ENCODE measurements at places on chromosomes 16 and 17. TPM values are rescaled to one million over a fixed set of nuclear protein-coding genes. Genes with fewer than 3 reads are reported as not detected.
A peak's percentile ranks its signal among the peaks of the same experiment; 100 is the strongest.

C16orf92 gene
- total RNA-seq, result not detected

SLC35G6 gene
- not detected for total RNA-seq

KATNB1 gene
- 50.9 TPM for total RNA-seq

NGFR gene
- not detected for total RNA-seq

GRCh38 chr16:12961626-12962025 is 60.2 kb downstream of the SHISA9 start:
- DNase-seq, result no peak

DNA sequence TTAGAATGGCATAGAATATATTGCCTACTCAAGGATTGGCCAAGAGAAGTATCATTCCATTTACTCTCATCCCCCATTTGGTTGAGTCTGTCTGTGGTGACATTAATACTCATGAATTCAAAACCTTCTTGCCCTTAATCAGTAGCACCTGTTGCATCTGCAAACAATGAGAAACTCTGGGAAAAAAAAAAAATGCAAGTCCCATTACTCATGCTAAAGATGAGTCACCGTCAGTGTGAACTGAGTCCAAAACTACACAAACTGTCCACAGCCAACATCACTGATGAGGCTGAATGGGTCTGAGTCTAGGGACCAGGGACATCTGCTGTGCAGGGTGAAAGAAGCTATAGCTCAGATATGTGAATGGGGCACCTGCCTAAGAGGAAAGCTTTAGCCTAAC is 96.9 kb upstream of the ADAMTS18 start:
- DNase-seq, result peak; percentile 61

DNA sequence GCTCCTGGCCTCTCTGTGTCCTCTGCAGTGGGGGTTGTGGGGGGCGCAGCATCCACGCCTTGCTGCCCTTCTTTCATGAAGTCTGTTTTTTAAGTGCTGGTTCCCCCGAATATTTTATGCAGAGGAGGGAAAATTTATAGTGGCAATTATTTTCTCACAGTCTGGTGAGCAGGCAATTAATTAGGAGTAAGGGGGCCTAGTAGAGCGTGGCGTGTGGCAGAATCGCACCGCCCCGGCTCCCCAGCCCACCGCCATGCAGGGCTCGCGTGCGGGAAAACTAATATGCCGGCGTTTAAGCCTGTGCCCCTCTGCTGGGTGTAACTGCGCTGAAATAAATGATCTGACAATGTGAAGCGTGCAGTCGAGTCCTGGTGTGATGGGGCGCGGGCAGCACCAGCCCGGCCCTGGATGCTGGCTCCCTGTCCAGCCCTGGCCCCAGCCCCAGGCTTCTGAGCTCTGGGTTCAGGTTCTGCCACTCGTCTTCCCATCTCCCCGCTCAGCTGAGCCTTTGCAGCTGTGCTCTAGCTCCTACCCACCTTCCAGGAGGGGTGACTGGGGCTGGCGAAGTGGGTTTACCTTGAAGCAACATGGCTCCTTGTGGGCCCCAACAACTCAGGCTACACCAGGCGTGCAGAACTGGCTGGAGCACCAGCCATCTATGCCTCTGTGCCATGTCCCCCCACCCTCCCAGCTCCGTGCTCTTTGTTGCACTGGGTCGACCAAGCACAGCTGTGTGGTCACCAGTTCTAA is 13.8 kb downstream of the ENGASE start:
- DNase-seq, result no peak

- DNase-seq, result no peak
Observed at GRCh38 chr17:73600103-73600871, 44.0 kb downstream of the SDK2 start.

GRCh38 chr16:76297941-76298340 is 20.7 kb downstream of the CNTNAP4 start:
- DNase-seq, result no peak

- no peak for DNase-seq
Observed at GRCh38 chr16:61797296-61797795, 238.9 kb downstream of the CDH8 start.

DNA sequence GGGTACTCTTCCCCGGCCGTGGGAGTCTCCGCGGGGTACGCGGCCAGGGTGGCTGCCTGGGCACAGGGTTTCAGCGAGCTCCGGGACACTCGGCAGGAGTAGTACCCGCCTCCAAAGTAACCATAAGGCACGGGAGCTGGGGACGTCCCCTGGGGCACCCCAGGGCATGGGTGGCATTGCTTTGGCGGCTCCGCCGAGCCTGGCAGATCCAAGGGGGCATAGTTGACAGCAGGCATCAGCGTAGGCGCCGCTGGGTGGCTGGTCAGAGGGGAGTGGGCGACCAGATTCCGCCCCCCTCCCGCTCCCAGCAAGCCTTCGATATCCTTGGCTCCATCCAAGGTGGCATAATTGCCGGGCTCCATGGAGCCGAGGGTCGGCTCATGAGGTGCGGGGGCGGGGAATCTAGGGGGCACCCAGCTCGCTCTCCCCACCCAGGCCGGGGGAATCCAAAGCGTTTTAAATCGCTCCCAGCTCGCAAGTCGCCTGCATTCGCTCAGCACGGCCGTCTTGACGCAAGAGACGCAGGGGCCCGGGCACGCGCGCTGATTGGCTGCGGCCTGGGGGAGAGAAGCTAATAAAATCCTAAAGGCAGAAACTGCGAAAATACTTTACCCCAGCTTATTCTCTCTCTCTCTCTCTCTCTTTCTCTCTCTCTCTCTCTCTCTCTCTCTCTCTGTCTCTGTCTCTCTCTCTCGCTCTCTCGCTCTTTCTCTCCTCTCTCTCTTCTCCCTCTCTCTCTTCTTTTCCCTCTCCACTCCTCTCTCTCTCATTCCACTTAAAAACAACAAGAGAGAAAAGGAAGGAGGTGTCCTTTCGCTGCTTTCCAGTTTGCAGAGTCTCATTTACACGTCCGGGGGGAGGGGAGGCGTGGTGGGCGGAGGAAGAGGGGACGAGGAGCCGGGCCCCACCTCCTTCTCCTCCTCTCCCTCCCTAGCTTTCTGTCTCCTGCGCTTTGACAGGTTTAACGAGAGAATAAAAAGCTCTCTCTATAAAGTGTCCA is at the start of gene HOXB13:
Gene HOXB13 (minus strand): TSS at position 519 of the 1,000 bp plus-strand sequence. CDS start 157 bp downstream, at position 362.
- DNase-seq, result peak; percentile 94

GRCh38 chr16:27759967-27760788 is 210.2 kb downstream of the KATNIP start:
- DNase-seq, result no peak

GRCh38 chr17:14298947-14299279 is 2.0 kb upstream of the HS3ST3B1 start:
- no peak for DNase-seq

DNA sequence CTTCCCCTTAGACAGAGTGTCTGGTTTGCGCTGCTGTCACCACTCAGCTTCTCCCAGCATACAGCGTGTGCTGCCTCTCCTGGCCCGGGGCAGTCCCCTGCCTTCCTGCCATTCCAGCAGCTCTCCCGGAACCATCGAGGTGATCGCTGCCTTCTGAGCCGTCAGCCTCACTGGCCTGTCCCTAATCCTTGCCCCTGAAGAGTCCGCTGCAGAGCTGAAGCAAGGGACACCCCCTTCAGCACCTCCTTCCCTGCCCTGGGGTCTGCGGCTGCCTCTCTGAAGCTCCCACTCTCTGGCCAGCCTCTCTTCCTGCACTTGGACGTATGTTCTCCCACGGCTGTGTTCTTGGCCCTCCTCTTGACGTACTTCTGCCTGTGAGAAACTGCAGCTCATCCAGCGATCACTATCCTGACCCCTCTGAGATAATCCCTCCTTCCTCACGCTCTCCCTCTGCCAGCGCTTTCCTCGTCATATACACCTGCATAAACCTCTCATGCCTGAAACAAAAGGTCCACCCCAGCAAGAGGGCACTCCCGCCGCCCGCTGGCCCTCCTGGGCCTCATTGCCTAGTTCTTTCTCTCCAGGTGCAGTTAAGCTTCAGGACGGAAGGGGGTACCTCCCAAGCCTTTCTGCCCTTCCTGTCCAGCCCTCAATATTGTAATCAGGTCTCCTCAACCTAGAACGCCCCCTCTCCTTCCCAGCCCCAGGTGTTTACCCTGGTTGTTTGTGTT is 220.6 kb upstream of the CHMP6 start:
- no peak for DNase-seq

GRCh38 chr17:59167571-59168001 is 12.0 kb downstream of the PRR11 start:
- peak; percentile 64 for DNase-seq

GRCh38 chr17:79664930-79665737 is 54.3 kb upstream of the RBFOX3 start:
- DNase-seq, result peak; percentile 83

- DNase-seq, result peak; percentile 28
Observed at GRCh38 chr16:88298833-88299745, 83.7 kb upstream of the ZNF469 start.

DNA sequence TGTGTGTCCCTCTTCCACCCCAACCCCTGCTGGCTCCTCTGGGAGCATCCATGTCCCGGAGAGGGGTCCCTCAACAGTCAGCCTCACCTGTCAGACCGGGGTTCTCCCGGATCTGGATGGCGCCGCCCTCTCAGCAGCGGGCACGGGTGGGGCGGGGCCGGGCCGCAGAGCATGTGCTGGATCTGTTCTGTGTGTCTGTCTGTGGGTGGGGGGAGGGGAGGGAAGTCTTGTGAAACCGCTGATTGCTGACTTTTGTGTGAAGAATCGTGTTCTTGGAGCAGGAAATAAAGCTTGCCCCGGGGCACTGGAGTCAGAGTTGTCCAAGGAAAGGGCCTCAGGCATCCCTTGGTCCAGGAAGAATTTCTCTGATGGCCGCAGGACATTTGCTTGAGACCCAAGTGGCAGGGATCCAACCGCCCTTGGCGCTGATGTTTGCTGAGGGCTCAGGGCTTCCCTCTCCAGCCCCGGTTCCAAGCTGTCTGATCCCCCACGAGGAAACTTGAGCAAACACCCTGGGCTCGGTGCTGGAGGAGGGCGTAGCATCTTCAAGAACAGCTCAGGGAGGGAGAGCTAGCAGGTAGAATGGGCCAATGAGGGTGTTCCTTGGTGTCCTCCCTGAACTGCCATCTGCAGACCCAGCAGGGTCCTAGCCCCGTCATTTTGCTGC is 4.5 kb downstream of the NXPH3 start:
- peak; percentile 49 for DNase-seq

DNA sequence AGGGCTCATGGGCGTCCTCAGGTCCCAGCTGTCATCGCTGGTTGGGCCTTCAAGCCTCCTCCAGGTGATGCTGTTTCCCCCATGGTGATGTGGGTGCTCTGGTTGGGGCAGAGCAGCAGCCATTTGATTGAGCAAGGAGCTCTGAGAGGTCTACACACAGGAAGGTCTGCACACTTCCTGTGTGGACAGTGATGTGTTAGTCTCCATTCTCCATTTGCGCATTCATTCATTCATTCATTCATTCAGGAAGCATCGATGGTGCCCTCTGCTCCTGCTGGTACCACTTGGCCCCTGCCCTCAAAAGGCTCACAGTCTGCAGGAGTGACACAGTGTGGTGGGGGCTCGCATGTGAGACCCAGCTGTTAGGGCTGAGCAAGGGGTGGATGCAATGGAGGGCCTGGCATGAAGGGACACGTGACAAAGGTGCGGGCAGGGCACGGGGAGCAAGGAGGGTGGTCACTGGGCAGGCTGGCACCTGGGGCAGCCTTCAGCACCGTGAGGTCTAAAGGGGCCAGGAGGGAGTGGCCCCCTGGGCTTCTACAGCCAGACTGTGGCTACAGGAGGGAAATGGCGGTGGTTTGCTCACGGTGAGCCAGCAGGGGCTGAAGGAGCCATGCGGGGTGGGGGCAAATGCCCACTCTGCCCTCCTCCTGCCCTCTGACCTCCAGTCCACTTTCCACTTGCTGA is 1.5 kb downstream of the ADGRG3 start:
- DNase-seq, result no peak

DNA sequence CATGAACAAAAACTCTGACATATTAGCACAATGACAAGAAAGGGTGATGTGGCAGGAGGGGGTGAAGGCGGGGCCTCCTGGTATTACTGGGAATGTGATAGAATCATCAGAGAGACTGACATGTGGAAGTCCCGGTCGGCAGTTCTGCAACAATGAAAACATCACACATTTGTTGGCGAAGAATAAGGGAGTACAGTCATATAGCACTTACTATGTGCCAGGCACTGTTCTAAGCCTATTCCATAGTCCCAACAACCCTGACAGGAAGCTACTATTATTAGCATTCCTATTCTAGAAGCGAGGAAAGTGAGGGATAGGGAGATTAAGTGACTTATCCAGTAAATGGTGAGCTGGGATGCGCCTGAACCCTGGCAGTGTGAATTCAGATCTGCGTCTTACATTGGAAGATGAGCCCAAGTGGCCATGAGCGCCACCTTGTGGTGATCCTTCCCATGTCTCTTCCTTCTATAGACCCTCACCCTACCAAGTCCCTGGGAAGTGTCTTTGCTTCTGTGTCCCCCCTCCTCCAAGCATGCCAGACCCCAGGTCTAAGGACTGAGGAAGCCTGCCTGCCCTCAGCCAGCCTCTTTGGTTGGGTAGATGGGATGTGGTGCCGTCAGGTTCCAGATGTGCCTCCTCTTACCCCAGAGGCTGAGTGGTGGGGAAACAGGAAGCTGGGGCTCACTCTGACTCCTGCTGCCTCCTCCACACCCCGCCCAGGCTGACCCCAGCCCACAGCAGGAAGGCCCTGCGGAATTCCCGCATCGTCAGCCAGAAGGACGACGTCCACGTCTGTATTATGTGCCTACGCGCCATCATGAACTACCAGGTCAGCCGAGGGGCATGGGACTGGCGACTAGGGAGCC is 14.0 kb downstream of the FMNL1 start:
- DNase-seq, result peak; percentile 85

GRCh38 chr17:50204431-50204830 is 3.0 kb upstream of the COL1A1 start:
- no peak for DNase-seq

DNA sequence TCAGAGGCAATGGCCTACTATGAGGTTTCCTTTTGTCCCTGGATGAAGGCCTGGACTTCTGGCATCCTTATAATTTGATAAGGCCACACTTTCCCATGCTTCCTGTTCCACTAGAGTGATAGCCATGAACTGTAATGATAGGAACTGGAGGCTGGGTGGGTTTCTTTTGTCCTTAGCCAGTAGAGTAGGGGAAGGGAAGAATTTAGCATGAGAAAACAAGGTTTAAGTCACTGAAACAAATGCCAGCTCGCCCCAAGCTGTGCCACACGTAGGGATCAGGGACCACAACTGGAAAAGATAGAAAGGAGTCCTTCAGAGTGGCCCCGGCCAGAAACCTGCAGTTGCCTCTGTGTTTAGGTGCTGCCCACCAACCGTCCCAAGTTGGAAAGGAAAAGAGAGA is 80.9 kb upstream of the C17orf78 start:
- DNase-seq, result no peak

DNA sequence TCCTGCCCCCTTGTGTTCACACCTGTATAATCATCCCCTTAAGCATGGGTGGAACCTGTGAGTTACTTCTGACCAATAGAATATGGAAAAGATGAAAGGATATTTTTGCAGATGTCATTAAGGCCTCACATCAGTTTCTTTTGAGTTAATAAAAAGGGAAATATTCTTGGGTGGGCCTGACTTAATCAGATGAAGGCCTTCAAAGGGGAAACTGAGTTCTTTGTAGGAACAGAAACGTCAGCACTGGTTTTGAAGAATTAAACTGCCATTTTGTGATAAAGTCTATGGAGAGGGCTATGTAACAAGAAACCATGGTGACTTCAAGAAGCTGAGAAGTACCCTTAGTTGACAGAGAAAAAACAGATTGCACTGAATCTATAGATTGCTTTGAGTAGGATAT is 168.7 kb upstream of the CNTNAP4 start:
- no peak for DNase-seq

- DNase-seq, result peak; percentile 41
Observed at GRCh38 chr17:64148699-64149098, 18.8 kb upstream of the ERN1 start.

- no peak for DNase-seq
Observed at GRCh38 chr17:77697480-77698400, 260.8 kb upstream of the TNRC6C start.
